ENCODE measurements at places on chromosomes 5 and 9. TPM values are rescaled to one million over a fixed set of nuclear protein-coding genes. Genes with fewer than 3 reads are reported as not detected.

GRCh38 chr5:122429545-122430318 lies 117.7 kb downstream of the SNCAIP start:
- no peak for DNase-seq

DNA sequence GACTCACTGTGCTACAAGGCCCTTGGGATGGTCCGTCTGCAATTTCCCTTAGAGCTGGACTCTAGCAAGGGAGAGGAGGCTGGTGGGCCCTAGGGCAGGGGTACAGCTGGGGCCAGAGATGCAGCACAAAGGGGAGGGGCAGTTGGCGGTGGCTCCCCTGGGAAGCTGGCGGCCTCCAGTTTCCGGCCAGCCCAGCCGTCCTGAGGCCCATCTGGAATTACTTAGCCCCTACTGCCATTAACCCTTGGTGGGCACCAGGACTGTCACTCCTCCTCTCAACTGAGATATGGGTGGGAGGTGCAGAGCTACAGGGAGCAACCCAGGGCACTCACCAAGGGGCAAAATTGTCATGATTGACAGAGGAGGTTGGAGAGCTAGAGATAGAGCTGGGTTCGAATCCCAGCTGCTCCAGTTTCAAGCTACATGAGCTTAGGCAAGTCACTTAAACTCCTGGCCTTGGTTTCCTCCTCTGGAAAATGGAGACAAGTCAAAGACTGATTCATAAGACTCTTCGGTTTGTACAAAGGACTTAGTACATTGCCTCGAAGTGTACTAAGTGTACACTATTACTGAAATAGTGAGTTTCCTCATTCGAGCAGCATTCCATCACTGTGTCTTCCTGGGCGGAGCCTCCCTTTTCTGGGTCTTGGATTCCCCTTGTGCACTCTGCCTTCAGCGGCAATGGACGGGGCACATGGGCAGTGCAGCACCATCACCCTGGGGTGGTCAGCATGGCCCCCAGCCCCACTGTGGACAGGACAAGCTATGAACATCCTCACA lies 2.7 kb upstream of the PDGFRB start:
- DNase-seq = no peak

GRCh38 chr5:168976311-168976970 lies 324.5 kb downstream of the SLIT3 start:
- no peak for DNase-seq

- DNase-seq = no peak
Measured at GRCh38 chr5:68428231-68428811, 212.8 kb downstream of the PIK3R1 start.

- DNase-seq = no peak
Measured at GRCh38 chr5:172133359-172134029, 54.5 kb downstream of the STK10 start.

Gene LMX1B
- 1.5 TPM for total RNA-seq

DNA sequence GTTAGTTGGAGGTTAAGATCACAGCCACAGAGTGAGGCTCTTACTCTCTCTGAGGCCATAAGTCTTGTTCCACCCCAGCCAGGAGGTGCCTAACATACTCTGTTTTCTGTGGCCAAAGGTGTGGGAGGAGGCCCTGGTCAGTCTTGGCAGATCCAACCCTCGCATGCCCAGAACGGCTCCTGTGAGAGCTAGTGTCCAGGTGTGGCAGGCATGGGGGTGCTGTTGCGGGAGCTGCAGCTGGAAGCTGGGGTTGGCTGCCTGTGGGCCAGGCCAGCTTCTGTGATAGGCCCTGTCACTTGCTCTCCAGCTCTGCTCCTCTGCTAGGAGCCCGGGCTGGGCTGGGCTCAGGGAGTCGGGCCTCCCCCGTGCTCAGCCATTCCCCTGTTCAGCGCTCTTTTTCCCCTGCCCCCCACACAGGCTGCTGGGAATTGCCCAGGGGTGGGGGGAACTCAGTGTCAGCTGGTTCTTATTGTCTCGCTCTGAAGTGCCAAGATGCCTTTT lies 31.6 kb downstream of the IER5L start:
- no peak for DNase-seq

- DNase-seq = no peak
Measured at GRCh38 chr9:79742110-79742721, 170.5 kb downstream of the TLE4 start.

GRCh38 chr5:68086857-68087256 lies 128.7 kb upstream of the PIK3R1 start:
- DNase-seq = peak; percentile 21

Gene FGF10
- total RNA-seq = 16.0 TPM

Gene MAP3K1
- total RNA-seq = 19.5 TPM

Gene RABL6
- 74.5 TPM for total RNA-seq

- DNase-seq = no peak
Measured at GRCh38 chr5:1520791-1521453, 2.8 kb downstream of the LPCAT1 start.

Gene PCDHA5
- 2.7 TPM for total RNA-seq

Gene AMACR
- total RNA-seq = 10.7 TPM

DNA sequence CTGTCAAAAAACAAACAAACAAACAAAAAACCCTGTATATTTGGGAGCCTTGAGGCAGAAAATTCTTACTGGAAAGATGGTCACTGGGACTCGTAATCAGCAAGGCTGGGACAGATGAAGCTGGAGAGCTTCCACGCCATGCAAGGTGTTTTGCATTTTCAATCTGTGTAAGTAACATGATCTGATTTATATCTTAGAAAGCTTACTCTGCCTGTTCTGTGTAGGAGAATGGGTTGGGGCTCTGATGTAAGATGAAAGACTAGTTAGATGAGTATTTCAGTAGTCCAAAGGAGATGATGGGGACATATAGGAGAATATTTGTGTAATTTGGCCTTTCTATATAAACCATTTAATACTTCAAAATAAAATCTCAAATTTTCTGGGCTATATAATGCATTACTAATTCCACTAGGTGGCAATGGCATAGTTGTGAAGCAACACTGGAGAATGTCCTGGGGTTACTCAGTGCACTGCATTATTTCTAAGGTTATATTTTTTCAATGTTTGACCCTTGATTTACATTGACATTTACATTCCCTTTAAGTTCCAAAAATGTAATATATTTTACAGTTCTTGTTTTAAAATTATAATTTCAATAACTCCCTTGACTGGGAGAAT lies 21.9 kb upstream of the FSD1L start:
- no peak for DNase-seq

GRCh38 chr9:6449086-6449485 lies 36.1 kb downstream of the UHRF2 start:
- DNase-seq = no peak

Gene FOXD4L3
- not detected for total RNA-seq

Gene NDOR1
- 12.7 TPM for total RNA-seq
